GM06990 (cell line): ENCODE measurements at places on chromosomes 2 and 18.

DNA sequence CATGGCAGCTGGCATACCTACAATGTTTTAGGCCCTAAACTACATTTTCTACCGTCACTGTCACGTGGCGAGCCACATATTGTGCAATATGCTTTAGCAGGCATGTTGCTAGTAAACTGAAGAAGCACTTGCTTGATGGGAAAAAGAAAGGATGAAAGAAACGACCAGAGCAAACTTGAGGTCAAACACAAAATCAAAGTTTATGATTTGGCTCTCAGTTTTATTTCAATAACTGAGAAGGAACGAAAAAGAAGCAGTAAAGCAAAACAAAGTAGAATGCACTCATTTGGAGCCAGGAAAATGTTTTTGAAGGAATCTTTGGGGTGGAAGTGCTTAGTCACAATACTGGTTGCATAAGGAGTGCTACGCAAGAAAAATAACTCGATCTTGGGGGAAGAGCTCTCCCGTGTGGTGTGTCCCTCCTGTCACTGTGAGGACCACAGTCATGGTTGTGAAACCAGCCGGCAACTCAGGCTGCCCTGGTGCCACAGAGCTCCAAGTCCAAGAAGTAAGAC lies 349.8 kb downstream of the RBM43 start:
- no peak for DNase-seq

DNA sequence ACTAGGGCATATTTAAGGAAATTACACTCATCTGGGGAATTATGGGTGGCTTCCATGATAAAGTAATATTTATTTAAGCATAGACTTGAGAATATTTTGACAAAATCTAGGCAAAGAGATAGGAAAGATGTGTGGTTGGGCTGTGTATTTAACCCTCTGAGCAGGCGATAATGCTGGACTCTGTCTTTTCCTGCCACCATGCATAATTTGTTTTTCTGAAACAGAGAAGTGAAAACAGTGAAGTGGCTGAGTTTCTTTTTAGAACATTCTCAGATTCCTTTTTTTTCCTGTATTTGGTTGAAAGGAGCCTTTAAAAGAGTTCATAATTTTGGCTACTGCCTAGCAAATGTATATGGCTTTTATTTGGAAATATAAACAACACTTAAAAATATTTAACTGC lies 104.8 kb upstream of the CDH19 start:
- no peak for DNase-seq

- no peak for DNase-seq
Measured at GRCh38 chr2:127427376-127428056, 9.3 kb downstream of the PROC start.

DNA sequence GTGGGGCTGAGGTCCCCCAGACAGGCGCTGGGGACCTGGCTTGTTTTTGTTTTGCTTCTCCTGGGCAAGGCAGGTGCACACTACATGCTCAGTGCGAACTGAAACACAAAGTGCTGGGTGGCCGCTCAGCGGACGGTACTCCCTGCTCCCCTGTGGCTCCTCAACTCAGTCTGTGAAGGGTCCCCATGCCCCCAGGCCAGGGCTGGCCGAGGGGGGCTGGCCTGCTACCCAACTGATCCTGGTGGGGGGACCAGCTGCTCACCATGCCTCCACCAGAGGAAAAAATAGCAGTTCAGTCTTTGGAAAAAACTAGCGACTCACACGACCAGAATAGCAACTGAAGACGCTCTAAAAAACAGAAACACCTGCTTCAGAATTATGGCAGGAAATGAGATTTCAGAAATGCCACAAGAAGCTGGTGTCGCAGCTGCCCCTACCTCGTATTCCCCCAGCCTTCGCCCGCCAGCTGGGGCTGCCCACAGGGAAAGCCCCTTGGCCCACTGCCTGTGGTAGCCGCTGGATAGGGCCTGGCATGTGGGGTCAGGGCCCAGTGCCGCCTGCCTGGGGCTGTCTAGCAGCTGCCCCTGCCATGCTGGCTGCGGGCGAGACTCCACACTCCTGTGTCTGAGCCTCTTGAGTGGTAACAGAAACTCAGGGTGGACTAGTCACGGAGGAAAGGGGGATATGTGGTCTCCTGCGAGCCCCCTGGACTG lies 43.7 kb downstream of the MEX3C start:
- peak; percentile 86 for DNase-seq

- peak; percentile 63 for DNase-seq
Measured at GRCh38 chr2:203578759-203579643, 43.9 kb upstream of the RAPH1 start.

DNA sequence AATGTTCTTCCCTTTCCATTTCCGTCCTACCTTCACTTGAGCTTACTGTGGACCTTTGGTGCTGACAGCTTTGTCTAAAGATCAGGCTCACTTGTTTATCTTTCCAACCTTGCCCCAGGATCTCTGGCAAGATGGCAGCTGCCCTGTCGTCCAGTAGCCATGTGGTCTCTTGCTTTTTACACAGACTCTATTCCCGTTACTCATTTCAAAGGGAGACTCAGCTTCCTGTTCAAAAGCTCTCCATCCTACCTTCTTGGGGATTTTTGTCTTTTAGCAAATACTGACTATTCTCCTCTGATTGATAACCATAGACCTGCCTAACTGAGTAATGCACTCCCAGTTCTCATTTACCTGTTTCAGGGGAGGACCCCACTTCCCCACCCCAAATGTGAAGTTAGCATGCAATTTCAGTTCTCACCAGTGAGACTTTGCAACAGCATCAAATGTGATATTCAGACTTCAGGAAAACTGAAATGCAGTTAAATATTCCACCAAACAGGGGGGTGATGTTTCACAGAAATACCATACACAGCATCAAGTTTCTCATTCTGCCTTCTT lies 184.4 kb downstream of the MYO3B start:
- DNase-seq: no peak

DNA sequence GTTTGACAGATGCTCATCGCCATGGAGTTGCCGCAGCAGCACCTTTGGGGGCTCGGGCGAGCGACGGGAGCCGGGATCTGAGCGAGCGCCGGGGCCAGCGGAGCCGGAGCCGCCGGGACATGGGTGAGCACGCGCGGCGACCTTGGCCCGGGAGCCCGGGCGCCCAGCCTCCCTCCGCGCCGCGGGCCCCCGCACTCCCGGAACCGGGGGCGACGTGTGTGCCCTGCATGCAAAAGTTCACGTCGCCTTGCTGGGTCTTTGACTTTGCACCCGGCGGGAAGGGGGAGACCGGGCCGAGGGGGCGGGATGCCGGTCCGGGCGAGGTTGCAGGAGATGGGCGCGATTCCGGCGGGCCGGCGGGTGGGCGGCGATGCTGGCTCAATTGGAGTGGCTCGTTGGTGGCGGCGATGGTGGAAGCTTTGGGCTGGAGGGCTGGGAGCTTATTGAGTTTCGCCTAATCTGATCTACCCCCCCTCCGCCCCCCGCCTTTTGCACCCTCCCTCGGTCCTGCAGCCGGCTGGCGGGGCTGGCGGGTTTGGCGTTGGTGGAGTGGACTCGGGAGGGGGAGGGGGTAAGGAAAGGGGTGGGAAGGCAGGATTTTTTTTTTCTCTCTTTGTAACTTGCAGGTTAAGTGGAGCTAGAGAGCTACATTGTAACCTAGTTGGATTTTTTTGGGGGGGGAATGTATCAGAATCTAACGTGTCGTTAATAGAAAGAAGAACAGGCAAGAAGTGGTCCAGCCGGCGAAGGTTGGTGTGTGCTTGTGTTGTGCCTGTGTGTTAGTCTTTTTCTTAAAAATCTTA lies at the start of gene SETBP1:
SETBP1 (plus strand) TSS at position 616 of the 803 bp plus-strand sequence. CDS start 20,459 bp downstream, outside the sequence.
- DNase-seq: peak; percentile 83

- DNase-seq: no peak
Measured at GRCh38 chr2:86025976-86026743, 79.5 kb downstream of the POLR1A start.

GRCh38 chr2:124883595-124883994 lies 858.5 kb downstream of the CNTNAP5 start:
- no peak for DNase-seq

DNA sequence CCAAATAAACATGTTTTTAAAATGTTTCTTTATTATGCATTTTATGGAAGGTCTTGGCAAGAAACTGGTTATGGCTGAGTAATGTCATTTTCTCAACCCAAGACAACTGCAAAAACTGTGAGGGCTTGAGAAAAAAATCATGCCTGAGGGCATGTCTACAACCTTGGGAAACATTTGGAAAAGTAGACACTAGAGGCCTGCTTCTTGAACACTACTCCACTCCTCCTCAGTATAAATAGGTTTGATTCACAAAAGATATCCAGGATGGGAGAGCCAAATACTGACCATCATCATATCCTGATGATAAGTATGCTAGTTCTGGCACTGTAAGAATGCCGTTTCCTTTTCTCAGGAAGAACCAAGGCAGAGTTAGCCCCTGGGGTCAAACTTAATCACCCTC lies 71.1 kb downstream of the OSR1 start:
- DNase-seq: no peak

- no peak for DNase-seq
Measured at GRCh38 chr2:20472569-20472968, 25.7 kb downstream of the RHOB start.

GRCh38 chr2:30039101-30039500 lies 107.7 kb upstream of the YPEL5 start:
- no peak for DNase-seq

DNA sequence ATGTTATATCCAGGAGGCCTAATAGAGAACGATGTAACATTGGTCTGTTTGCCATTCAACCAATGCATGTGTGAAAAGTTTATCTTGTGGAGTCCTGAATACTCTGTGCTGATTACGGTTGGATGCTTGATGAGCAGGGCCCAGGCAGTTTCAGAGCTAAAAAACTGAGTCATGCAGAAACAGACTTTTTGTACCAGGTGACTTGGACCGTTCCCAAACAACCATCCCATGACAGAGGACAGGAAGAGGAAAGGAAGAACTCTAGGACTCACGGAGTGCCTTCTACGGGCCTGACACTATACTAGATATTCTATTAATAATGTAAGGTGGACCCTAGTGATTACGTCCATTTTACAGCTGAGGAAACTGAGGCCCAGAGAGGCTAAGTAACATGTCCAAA lies 142.1 kb downstream of the ARHGAP28 start:
- no peak for DNase-seq
